ENCODE measurements at places on chromosomes 3 and 15.

- DNase-seq: peak; percentile 64
These were observed 77.8 kb upstream of the HES1 start for GRCh38 chr3:194058189-194058571.

DNA sequence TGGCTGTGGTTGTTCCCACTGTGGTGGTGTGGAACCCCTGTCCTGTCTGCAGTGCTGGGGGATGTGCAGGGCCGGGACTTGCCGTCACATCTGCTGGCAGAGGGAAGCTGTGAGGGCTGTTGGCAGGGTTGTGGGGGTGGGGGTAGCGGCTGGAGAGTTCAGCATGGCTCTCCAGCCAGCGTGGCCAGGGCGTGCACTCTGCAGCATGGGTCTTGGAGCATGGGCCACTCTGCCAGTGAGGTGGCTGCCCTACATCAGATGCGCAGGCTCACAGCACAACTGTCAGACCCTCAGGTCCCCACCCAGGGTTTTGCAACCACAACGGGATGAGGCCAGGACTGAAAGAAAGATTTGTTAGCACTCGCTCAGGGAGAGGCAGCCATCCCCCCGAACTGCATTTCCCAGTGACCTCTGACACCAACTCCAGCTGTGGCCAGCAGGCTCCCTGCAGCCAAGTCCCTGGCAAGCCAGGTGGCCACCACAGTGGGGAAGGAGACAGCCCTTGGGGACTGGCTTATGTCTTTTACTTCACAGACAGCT, 237.7 kb upstream of the LYSMD4 start:
- no peak for DNase-seq

DNA sequence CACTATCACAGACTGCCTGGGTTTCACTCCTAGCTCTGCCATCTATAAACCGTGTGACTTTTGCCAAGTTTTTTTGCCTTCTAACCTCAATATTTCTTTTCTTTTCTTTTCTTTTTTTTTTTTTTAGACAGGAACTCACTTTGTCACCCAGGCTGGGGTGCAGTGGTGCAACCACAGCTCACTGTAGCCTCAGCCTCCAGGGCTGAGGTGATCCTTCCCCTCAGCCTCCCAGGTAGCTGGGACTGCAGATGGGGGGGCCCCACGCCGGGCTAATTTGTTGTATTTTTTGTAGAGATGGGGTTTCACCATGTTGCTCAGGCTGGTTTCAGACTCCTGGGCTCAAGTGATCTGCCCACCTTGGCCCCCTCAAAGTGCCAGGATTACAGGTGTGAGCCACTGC, 3.2 kb upstream of the ADAM10 start:
- DNase-seq: no peak

DNA sequence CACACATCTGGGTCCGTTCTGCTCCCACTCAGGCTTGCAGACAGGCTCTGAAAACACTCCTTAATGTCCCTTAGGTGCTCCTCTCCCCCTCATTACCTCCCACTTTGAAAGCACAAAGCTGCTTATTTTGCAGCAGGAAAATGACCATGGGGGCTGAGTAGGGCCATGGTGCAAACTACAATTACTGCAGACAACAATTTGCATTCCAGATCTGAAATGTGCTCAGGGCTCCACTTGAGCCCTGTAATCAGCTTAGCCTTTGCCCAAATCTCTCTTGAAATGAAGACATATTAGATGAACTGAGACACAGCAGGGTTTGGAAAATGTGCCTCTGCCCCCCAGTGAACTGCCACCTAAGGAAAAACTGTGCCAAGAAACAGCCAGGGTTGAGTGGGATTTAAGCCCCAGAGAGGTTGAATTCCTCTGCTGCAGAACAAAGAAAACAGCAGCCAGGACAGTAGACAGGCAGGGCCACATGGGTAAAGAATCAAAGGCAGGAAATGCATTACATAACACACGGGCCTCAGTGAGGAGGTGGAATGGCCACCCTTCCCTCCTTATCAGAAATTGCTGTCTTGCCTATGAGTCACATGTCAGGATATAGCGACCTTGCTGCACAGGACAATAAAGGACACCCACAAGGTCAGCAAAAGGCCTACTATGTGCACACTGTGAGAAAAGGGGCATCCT, 126.8 kb upstream of the ARHGEF3 start:
- DNase-seq: peak; percentile 83

- no peak for DNase-seq
These were observed 13.7 kb upstream of the ALCAM start for GRCh38 chr3:105352976-105353375.

DNA sequence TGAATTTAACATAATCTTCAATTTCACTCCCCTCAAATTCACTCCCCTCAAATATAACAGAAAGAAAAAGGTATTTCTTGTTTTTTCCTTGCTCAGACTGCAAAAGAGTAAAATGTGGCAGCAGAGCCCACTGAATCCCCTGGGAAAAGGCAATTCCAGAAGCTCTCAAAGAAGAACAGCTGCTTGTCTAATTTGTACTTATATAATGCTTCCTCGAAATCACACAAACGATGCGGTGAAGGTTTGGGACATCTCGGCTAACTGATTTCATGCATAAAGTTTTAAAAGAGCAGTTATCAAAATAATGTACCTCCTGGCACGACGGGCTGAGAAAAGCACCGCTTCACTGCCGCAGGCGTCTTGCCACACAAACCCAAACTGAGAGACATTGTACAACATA, 10.7 kb downstream of the BDH1 start:
- no peak for DNase-seq

GRCh38 chr3:150232992-150233451, 175.1 kb upstream of the TSC22D2 start:
- peak; percentile 95 for DNase-seq

GRCh38 chr3:54891540-54891897, 36.3 kb downstream of the LRTM1 start:
- no peak for DNase-seq

GRCh38 chr3:134627831-134628230, 23.0 kb downstream of the KY start:
- DNase-seq: no peak

- no peak for DNase-seq
These were observed 65.0 kb downstream of the PDZRN3 start for GRCh38 chr3:73559749-73560148.

DNA sequence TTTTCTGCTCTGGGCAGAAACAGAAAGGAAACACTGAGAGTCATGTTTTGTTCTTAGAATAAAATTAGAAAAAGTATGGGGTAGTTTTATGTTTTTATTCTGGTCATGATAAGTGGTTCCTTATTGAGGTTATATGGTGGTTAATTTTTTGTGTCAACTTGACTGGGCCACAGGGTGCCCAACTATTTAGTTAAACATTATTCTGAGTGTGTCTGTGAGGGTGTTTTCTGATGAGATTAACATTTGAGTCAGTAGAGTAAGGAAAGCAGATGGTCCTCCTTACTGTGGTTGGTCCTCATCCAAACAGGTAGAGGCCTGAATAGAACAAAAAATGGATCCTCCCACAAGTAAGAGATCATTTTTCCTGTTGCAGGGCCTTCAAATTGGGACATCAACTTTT, 98.9 kb downstream of the C3orf38 start:
- DNase-seq: no peak

- DNase-seq: peak; percentile 41
These were observed 817.0 kb downstream of the TUSC7 start for GRCh38 chr3:117526470-117527079.

- no peak for DNase-seq
These were observed 320.6 kb downstream of the ARRDC4 start for GRCh38 chr15:98281130-98281529.

GRCh38 chr3:124597273-124597672, 133.0 kb upstream of the UMPS start:
- DNase-seq: no peak

- DNase-seq: no peak
These were observed 32.3 kb downstream of the SLC9C1 start for GRCh38 chr3:112261742-112262141.

GRCh38 chr15:80052597-80053304, 6.7 kb upstream of the ZFAND6 start:
- DNase-seq: no peak

DNA sequence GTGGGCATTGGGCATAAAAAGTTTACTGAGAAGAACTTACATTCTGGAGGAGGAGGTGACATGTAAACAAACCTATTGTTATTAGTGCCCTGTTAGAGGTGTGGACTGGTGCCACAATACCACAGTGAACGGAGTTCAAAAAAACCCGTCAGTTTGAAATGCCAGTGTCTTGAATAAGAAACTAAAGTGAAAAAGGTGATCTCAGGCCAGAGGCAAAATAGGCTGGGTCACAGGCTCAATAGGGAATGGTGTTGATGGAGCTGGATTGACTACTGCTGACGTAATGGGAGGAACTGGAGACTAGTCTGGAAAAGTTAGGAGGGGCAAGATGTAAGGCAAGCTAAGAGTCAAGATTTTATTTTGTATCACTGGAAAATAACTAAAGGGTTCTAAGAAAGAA, 1.6 kb upstream of the DCBLD2 start:
- DNase-seq: no peak

- no peak for DNase-seq
These were observed 27.6 kb downstream of the ZNF589 start for GRCh38 chr3:48268381-48268935.

GRCh38 chr15:69532066-69532465, 79.4 kb downstream of the RPLP1 start:
- DNase-seq: no peak

- DNase-seq: no peak
These were observed 72.2 kb downstream of the RPLP1 start for GRCh38 chr15:69524814-69525213.

- DNase-seq: no peak
These were observed 64.2 kb downstream of the ST3GAL6 start for GRCh38 chr3:98827221-98827920.

DNA sequence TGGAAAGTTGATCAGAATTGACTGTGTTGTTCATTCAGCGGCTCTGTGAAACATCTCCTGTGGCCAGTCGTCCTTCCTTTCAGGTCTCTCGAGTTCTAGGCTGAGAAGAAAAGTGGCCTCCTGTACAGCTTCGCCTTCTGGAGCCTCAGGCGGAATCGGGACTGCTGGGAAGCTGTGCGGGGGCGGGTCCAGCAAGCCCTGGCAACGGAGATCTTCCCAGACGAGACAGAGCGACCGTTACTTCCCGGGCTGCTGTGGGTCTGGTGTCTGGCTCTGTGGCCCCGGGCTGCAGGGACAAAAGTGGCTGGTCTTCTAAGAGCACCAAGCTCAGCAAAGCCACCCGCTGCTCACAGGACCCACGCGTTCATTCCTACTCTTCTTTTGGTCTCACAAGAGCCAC, 88.6 kb upstream of the CACNA2D3 start:
- no peak for DNase-seq

DNA sequence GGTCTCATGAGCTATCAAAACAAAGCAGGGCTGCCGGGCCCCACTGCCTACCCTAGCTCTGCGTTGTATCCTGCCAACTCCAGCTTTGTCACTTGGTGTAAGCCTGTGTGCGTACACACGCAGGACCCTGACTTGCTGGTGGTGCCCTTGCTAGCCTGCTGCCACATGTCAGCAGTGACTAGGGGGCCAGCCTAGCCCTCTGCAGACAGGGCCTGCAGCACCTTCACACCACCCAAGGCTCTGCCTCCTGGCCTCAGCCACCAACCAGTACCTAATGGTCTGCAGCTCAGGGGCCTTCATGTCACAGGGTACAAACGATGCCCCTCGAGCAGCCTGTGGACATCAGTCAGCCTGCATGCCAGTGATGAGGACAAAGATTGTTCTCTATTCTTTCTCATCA, 30.1 kb upstream of the DUSP7 start:
- DNase-seq: no peak

GRCh38 chr3:58022490-58022889, 14.3 kb downstream of the FLNB start:
- DNase-seq: no peak

DNA sequence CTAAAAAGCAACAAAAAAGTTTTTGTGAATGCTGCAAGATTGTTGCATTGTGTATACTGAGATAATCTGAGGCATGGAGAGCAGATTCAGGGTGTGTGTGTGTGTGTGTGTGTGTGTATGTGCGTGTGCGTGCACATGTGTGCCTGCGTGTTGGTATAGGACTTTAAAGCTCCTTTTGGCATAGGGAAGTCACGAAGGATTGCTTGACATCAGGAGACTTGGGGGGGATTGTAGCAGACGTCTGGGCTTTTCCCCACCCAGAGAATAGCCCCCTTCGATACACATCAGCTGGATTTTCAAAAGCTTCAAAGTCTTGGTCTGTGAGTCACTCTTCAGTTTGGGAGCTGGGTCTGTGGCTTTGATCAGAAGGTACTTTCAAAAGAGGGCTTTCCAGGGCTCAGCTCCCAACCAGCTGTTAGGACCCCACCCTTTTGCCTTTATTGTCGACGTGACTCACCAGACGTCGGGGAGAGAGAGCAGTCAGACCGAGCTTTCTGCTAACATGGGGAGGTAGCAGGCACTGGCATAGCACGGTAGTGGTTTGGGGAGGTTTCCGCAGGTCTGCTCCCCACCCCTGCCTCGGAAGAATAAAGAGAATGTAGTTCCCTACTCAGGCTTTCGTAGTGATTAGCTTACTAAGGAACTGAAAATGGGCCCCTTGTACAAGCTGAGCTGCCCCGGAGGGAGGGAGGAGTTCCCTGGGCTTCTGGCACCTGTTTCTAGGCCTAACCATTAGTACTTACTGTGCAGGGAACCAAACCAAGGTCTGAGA, 4.7 kb downstream of the BHLHE40 start:
- peak; percentile 75 for DNase-seq

GRCh38 chr15:88711806-88712205, 73.0 kb downstream of the ISG20 start:
- DNase-seq: no peak

DNA sequence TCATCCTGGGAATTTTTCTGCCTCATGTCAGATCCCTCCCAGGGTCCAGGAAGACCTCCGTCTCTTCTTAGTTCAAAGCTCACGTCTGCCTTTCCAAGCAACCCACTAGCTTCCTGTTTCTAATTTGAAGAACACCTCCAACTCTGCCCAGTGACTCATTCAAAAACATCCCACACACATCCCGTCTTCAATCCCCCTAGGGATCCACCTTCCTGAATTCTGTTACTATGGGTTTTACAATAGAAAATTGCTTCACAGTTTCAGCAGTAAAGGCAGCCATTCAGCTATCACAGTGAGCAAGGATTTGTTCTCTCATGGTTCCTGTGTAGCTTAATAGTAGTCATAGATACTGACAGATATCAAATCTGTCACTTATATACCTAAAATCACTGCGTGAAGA, 308.3 kb upstream of the CCDC54 start:
- DNase-seq: peak; percentile 90

GRCh38 chr3:158790901-158791589, 10.8 kb upstream of the MFSD1 start:
- DNase-seq: peak; percentile 86

DNA sequence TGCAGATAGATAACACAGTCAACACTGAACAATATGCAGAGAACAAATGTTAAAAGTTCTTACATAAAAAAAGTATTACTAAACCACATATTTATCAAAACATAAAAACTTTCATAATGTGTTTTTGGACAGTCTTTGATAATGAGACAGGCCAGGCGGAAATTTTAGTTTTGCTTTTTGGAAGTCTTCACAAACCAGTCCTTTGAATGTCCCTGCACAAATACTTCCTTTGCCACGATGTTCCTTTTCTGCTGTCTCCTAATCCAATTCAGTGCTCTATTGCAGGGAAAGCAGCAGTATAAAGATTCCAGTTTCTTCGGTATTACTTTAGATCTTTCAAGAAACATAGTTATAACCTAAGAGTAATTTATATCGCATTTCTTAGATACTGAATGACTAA, 135.9 kb downstream of the TBL1XR1 start:
- no peak for DNase-seq
